Central memory CD4-positive, alpha-beta T cell (primary cell): ENCODE measurements at places on chromosomes 6 and 20.

DNA sequence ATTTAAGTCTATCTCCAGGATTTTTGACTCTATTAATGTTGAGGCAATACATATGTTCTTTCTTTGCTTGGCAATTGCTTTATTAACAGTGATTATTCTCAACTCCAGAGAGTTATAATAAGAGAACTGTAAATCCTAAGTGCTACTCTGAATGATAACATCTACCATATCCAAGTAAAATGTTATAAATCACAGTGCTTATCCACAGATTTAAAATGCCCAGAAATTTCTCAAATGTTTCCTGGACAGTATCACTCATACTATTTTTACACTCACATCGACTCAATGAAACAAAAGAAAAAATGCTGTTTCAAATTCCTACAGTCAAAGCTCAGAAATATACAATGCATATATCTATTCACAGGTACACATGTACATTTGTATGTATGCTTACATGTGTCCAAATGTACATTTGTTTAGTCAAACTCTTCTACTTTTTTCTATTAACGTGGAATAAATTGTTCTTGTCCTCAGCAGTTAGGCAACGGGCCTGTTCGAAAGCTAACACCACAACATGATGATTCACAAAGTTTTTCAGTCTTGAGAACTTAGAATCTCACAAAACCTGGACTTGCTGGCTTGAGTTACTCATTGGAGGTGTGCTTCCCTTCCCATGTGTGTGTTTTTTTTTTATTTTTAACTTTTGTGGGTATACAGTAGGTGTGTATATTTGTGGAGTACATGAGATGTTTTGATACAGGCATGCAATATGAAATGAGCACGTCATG is 193.0 kb downstream of the GJA10 start:
- DNase-seq, result no peak

DNA sequence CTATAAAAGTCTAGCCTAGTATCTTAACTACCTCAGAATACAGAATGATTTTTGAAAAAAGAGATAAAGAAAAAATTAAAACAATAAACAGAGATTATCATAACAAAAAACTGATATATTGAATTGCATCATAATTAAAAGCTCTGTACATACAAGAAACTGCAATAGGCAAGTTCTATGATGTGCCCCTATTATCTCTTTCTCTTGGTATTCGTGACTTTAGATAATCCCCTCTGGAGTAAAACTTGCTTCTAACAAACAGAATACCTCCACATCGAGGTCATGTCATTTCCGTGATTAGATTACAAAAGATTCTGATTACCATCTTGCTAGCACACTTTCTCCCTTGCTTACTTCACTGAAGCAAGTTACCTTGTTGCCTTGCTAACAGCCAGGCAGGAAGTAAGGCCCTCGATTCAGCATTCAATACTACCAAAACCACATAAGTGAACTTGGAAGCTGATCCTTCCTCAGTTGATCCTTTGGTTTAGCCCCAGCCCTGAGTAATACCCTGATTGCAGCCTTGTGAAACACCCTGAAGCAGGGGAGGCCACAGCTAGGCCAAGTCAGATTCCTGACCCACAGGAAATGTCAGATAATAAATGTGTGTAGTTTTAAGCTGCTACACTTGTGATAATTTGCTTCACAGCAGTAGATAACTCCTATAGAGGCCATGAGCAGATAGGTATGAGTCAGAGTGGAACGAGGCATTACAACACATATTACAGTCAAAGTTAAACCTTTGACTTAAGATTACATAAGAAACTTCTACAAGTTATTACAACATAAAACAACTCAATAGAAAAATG is 53.7 kb upstream of the TMX4 start:
- DNase-seq, result peak; percentile 41

DNA sequence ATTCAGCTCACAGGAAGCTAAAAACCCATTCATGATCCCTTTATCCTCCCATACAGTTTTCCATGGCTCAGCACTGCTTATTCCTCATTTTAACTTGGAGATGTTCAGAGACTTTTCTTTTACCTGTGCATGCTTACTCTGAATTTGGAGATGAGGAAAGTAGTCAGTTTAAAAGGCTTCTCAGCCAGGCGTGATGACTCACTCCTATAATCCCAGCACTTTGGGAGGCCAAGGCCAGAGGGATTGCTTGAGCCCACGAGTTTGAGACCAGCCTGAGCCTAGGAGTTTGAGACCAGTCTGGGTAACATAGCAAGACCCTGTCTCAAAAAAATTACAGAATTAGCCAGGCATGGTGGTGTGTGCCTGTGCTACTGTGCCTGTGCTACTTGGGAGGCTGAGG is 30.3 kb upstream of the TMEM217 start:
- DNase-seq, result no peak

DNA sequence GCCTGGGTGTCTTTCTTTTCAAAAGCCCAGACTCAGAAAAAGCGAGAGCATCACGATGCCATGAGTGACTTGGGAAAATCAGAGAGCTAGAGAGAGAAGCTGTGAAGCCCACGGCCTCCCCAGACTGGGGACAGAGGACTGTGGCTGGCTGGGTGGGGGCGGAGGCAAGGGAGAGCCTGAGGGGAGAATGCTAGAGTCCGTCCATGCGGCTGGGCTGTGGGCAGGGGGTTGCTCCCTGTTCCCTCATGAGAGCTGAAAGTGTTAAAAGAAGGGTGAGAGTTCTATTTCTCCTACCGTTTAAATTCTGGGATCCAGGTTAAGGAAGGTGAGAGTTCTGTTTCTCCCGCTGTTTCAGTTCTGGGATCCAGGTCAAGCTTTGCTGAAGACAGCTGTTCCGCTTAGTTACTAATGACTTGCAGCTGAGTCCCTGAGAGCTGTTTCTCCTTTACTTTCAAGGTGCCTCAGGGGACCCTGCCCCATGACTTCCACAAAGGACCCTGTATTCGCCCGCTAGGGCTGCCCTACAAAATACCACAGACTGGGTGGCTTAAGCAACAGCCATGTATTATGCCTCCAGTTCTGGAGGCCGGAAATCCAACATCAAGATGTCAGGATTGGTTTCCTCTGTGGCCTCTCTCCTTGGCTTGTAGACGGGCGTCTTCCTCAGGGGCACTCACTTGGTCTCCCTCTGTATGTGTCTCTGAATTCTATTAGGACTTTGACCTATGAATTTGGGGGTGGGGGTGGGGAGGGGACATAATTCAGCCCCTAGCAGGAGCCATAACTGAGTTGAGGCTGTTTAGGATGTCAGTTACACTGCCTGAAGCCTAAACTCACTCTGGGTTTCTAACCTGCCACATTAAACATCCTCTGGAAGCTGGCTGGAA is 127.0 kb downstream of the PXDC1 start:
- DNase-seq, result no peak

DNA sequence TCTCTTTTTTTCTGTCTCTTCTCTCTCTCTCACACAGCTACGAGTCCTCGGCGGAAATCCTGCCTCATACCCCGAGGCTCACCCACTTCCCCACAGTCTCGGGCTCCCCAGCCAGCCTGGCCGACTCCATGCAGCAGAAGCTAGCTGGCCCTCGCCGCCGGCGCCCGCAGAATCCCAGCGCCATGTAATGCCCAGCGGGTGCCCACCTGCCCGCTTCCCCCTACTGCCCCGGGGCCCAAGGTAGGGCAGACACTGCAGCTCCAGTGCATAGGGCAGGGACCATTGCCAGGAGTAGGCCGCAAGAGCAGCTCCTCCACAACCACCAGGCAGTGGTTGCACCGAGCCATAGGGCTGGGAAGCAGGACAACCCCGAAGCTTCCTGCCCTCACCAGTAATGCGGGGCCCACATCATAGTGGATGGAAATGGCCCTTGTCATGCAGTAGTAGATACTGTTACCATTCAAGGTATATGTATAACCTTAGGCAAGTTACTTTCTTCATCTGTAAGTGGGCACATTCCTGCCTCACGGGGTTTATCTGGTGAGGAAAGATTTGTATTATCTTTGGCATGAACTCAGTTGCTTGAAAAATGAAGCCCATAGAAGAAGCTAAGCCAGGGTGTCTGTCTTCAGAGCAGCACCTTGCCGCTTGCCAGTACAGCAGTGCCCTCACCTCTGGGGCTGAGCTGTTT is 36.9 kb upstream of the ID1 start:
- DNase-seq, result no peak

- DNase-seq, result no peak
Measured at GRCh38 chr20:24588725-24589340, 119.4 kb downstream of the SYNDIG1 start.

- no peak for DNase-seq
Measured at GRCh38 chr20:5135363-5136012, 8.7 kb downstream of the CDS2 start.

DNA sequence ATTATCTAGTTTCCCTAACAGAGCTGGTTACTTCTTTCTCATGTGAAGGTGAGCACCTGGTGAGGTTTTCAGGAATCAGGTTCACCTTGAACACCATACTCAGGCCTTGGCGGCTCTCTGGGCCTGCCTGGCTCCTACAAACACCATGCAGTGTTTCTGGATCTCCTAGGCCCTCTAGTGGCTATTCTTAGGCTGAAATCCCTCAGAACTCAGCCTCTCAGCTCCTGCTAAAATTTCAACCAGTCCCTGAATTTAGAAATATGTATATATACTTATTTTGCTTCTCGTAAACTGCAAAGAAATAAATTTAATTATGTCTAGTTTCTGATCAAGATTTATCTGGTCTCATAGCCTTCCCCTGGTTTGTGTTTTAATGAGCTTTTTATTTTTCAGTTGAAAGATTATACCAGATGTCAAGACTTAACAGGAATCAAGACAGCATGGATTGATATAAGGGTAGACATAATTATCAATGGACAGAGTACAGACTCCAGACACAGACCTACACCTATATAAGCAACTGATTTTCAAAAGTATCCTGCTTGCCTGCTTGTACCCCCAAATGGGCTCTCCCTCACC is 55.9 kb downstream of the ANKEF1 start:
- peak; percentile 7 for DNase-seq

GRCh38 chr20:11387189-11387754 is 530.4 kb upstream of the BTBD3 start:
- no peak for DNase-seq

- no peak for DNase-seq
Measured at GRCh38 chr20:31881945-31882344, 11.5 kb downstream of the TTLL9 start.

- DNase-seq, result peak; percentile 54
Measured at GRCh38 chr6:41278699-41279405, 7.6 kb downstream of the TREM1 start.

DNA sequence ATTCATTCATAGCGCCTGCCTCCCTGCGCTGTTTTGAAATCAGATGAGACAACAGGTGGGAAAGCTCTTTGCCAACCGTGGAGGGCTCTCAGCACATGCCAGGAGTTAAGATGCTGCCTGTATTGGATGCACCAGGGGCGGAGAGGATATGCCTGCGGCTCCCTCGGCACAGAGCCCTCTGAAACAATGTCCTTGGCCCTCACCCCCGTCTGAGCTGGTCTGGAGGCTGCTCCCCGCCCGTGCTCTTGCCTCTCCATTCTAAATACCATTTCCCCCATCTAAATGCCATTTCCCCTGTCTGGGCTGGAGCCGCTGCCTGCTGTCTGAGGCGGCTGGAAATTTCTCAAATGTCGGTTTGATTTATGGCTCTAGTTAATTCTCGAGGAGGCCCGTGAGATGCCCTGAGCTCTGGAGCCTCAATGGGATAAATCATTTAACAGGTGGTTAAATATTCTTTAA is 50.8 kb upstream of the MLN start:
- DNase-seq, result no peak

DNA sequence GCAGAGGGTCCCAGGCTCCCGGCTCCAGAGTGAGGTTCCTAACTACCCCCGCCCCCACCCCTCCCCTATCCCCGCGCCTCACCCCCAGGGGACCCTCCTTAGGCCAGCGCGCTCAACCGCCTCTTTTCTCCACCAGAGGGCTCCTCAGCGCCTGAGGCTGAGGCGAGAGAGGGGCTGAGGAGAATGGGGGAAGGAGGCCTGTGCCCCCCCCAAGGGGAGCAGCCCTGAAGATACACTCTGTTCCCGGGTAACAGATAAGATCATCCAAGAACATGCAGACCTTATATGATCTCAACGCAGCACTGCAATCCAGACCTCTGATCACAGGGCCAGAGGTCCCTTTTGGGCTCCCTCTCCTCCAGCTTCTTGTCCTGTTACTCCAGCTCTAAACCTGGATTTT is 43.3 kb upstream of the MRPS10 start:
- DNase-seq, result peak; percentile 17

- DNase-seq, result no peak
Measured at GRCh38 chr20:4454111-4454510, 267.6 kb upstream of the PRND start.

DNA sequence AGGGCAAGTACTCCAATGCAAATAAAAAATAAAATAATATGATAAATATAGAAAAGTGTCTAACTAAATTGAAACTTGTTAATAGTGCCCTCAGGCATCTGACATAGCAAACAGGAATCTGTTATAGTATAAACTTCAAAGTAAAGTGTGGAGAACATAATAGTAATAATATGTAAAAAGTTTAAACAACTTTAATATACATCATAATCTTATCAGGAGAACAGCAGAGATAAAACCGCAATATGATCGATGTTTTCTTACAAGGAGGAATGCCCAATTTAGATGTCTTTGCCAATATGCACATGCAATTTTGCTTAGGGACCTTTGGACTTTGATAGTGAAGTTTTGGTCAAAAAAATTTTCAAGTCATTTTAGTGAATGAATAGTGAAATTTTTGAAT is 514.8 kb upstream of the IMPG1 start:
- DNase-seq, result no peak

GRCh38 chr6:155349129-155349528 is 34.8 kb upstream of the TFB1M start:
- DNase-seq, result no peak

DNA sequence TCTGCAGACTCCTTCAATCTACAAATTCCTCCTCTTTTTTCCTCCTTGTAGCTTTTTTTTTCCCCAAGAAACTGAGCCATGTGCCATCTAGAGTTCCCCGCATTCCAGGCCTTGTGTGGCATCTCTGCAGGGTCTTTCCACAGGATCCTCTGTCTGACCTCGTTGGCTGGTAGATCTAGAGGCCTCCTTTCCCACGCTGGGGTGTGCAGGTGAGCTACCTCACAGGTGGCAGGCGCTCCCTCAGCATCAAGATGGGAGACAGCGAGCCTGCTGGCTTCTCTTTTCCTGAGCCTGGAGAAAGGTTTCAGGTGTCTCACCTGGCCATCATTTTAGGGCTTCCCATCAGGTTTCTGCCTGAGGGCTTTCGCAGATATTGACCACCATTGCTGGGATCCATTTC is 9.6 kb upstream of the NELFCD start:
- DNase-seq, result no peak
